NCI-H1436 (cell line): ENCODE measurements at places on chromosomes 2 and 18.
A peak's percentile ranks its signal among the peaks of the same experiment; 100 is the strongest.

DNA sequence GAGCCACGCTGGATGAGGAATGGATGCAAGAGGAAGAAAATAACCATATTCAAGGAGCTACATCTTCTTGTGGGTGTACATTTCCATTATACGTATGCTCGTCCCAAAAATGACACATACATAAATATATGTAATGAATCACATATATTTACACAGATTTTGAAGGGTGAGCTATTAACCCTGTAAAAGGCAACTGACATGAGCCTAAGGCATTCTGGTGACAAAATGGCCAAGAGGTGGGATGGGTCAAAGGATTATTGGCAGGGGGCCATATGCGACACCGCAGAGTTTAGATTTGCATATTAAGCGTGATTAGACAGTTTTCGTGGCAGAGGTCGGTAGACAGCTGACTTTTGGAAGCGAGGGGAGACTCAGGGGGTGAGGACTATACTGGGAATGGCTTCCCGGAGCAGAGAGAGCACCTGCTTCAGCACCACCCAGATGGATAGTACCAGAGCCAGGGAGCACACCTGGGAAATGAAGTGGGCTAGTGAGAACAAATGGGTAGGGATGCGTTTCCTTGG lies 431 bp upstream of the CNRIP1 start:
- peak; percentile 4 for DNase-seq

GRCh38 chr2:55418072-55418471 lies 1.6 kb downstream of the CCDC88A start:
- DNase-seq, result no peak

GRCh38 chr2:8132879-8133278 lies 549.0 kb upstream of the ID2 start:
- DNase-seq, result no peak

DNA sequence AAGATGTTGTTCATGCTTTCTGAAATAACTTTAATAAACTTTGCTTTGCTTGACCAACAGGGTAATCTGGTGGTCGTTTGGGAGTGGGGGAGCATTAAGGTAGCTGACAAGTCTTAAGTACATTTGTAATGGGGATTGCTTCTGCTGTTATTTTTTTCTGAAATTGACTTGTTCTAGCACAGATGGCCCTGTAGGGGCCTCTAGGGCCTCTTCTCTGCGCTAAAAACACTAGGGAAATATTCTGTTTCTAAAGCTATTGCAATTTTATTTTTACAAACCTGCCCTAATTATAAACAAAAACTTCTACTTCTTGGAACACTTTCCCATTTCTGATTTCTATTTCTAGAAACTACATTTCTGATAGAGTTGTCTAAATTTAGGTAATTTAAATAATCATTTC lies 191.3 kb upstream of the KCNJ3 start:
- DNase-seq, result no peak

GRCh38 chr2:147648471-147648870 lies 196.4 kb upstream of the ACVR2A start:
- DNase-seq, result no peak

DNA sequence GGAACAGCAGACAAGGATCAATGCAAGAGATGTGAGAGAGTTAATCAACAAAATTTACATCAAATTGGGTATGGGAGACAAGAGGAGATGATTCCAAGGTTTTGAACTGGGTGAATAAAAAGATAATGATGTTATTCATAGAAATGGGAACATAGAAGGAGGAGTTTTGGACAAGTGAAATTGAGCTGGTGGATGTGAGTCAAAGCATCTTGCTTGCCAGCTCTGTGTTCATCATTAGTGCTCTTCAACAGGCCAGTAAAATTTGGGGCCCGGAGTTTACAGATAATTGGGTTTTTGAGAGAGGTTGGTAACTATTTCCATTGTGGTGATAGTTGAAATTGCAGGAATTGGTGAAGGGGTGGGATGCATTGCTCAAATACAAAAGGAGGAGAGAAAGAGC lies 69.9 kb upstream of the CAVIN2 start:
- no peak for DNase-seq

DNA sequence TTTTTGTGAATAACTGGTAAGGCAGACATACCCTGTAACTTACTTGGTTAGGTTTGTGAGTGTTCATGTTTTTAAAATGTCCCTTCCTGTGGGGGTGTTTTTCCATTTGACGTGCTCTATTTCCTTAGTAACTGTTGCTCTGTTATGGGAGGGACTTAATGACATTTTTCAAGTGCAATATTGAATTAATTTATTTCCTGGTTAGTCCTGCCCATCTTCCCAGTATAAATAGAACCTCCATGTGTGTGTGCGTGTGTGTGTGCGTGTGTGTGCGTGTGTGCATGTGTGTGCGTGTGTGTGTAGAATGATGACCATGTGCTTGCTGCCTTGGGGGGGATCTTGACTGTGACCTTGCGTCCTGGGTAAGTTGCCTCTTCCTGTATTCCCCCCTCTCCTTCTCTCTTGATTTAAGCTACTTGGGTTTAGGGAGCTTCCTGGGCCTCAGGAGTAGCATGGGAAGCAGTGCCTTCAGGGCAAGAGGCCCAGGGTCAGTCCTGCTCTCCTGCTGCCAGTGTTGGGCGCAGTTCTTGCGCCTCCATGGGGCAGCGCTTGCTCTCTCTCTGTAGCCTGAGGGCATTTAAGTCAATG lies 163.9 kb downstream of the LDLRAD4 start:
- DNase-seq, result no peak

GRCh38 chr2:177484180-177484795 lies 91.7 kb downstream of the AGPS start:
- no peak for DNase-seq
